ENCODE measurements at places on chromosomes 3 and 15. TPM values are rescaled to one million over a fixed set of nuclear protein-coding genes. Genes with fewer than 3 reads are reported as not detected.

DNA sequence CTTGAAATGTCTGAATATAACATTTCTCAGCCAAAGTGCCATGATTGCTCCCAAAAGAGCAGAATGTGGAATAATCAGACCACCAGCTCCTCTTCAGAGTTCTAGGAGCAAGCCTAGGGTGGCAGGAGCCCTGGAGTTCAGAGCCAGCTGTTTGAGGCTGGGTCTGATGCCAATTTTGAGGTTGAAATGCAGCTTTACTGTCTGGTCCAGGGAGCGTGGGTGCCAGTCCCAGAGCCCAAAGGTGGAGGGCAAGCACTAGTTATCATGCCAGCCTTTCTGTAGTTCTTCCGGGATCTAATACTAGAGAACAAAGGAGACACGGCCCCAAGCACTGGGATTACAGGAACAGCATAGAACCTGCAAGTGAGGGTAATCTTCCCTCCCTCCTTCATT is 69.3 kb downstream of the TNFAIP8L3 start:
- no peak for DNase-seq

GRCh38 chr3:131236421-131236820 is 145.2 kb upstream of the NUDT16 start:
- DNase-seq: no peak

- no peak for DNase-seq
These were observed 3.0 kb upstream of the RYK start for GRCh38 chr3:134253475-134254226.

- DNase-seq: no peak
These were observed 130.2 kb upstream of the COL8A1 start for GRCh38 chr3:99508191-99508590.

GRCh38 chr3:155494332-155494731 is 200.8 kb upstream of the STRIT1 start:
- DNase-seq: no peak

GRCh38 chr15:101001796-101002195 is 82.6 kb downstream of the LRRK1 start:
- DNase-seq: no peak

GRCh38 chr3:33787328-33788009 is 11.0 kb upstream of the PDCD6IP start:
- peak; percentile 71 for DNase-seq

DNA sequence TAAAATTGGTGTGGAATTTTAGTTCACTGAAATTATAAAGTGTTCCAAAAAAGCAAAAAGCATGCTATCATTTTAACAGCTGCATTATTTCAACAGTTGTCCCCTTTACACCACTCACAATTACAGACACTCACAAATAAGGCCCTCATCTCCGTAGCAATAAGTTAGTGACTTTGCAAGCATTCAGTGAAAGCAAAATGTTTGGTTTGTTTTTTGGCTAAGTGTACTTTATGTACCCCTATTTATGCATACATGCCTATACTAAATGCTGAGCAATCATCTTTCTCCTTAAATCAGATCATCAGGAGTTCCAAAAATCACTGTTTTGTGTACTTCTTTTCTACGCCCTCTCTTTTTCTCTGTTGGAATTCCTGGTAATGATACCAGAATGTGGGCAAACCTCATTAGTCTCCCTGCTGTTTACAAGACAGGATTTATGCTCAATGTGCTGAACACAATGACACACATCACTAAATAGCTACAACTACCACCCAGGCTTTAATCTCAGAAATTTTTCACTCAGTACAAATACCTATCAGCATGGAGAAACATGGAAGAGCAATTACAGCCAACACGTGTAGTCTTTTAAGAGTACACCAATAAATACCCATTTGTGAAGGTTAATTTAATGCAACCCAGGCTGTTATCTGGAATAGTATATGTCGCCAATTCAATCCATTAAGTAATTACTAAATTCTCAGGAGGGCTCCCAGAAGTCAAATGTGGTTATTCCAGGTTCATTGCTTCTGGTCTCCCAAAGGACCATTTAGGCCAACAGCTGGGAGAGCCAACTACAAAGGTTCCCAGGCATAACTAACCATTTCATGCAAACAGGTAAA is 12.0 kb downstream of the ALDH1A2 start:
- no peak for DNase-seq

- no peak for DNase-seq
These were observed 39.8 kb downstream of the PCSK6 start for GRCh38 chr15:101449471-101450402.

DNA sequence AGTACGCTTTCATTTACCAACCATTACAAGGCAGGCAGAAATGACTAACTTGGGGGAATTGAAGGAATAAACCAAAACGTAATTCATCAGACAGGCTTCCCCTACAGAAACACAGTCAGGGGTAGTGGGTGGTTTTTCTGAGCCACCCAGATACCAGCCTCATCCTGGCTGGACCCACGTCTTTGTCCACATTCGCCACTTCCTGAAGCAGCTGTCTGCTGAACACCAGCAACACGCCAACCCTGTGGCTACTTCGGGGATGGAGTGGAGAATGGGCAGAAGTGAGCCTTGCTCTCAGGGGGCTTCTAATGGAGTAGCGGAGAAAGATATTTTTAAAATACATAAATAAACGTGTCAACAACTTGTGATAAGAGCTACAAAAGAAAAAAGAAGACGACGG is 40.1 kb downstream of the SYNM start:
- DNase-seq: no peak

DNA sequence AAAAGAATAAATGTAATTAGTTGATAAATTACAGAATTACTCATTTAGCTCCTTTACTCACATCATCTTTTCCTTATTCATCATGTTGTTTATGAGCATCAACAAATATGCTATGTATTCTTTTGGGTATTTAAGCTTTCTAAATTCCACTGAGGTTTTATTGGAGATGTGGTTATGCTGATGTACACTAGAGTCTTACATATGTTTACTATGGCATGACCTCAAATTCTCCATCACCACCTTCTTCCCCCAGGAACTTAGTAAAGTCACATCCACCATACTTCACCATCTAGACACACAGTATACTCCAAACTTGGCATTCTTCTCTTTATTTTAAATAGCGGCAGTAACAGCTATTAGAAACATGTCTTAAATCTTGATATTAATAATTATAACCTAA is 74.1 kb upstream of the MELTF start:
- no peak for DNase-seq

DNA sequence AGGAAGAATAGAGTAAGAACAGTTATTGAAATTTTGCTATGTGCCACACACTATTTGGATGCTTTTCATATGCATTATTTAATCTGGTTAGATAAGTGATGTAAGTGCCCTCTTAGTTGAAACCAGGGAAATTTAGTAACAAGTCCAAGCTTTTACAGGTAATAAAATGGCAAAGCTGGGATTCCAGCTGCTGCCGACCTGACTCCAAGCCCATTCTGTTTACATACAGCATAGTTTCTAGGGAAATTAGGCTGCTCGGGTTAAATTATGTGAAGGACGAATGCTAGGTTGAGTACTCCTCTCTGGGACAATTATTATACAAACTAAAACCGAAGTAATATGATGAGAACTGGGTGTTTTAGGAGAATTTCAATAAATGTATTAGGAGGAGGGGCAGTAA is 38.7 kb upstream of the FAH start:
- DNase-seq: no peak

CFAP20DC gene
- total RNA-seq: 1.9 TPM

RGMA gene
- not detected for total RNA-seq

HSPBAP1 gene
- 10.6 TPM for total RNA-seq

PLXNB1 gene
- 43.1 TPM for total RNA-seq
